ENCODE measurements at places on chromosomes 6 and 20.

- no peak for DNase-seq
Observed at GRCh38 chr6:72390548-72390947, 231.3 kb upstream of the KCNQ5 start.

DNA sequence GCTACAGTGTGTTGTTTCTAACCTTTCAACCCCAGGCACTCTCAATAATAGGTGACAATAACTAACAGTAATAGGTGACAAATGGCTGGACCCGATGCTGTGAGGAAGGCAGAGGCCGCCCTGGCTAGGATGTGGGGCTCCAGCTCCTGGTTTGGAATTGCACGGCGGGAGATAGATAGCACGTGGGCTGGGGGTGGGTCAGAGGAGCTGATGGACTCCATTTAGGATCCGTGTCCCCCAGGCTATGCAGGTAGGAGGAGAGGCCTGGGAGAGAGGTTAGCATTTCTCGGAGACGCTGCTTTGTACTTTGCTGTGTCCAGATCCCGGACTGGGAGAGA, 61.4 kb downstream of the EZR start:
- no peak for DNase-seq

- no peak for DNase-seq
Observed at GRCh38 chr6:106103728-106104109, 17.6 kb downstream of the PRDM1 start.

GRCh38 chr6:1296542-1296941, 15.4 kb upstream of the FOXQ1 start:
- DNase-seq, result no peak
